ENCODE measurements at places on chromosomes 1 and 21.

DNA sequence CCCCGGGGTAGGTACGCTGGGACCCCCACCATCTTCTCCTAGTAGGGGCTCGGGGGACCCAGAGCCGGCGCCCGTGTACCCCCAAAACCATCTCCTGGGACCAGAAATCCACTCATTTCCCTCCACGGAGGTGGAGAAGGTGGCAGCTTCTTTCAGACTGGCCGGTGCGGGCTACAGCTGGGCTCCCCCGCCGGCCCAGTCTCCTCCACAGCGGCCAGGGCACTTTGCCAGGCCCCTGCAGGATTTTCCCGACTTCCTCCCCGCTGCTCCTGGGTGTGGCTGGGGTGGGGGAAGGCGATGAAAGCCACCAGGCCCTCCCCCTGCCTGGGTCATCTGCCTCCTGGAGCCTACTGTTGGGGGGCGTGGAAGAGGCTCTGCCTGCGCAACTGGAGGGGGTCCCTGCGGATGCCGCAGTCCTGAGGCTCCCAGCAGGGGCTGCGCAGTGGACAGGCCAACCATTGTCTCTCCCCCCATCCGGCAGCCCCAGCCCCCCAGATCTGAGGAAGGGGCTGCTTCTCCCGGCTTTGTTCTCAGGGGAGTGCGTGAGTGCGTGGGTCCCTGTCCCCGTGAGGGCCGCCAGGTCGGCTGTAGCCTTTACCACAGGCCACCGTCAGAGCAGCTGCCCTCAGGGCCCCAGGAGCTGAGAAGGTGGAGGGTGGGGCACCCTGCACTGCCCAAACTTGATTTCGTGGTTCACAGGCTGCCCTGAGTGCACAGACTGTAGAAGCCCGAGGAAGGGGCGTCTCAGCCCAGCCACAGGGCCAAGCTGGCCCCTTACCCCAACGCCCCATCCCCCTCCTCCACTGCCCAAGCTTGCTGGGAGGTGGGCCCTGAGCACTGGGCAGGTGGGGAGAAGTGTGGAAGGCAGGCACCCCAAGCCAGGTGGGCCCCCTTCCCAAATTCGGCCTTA is 1.3 kb downstream of the AGRN start:
- DNase-seq, result no peak

DNA sequence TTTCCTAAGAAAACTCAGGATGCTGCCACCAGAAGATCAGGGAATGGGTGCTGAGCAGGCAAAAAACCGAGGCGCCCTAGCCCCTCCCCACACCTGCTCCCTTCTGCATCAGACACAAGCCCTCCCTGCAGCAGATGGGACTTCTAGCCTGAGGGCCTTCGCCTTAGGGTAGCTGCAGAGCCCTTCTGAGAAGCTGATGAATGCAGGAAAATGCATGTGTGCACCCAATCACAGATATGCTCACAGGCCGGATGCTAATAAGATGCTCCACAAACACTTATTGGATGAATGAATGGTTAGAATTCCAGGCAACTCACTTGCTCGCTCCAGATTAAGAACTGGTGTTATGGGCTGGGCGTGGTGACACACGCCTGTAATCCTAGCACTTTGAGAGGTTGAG is 6.8 kb upstream of the C1orf210 start:
- DNase-seq, result no peak

DNA sequence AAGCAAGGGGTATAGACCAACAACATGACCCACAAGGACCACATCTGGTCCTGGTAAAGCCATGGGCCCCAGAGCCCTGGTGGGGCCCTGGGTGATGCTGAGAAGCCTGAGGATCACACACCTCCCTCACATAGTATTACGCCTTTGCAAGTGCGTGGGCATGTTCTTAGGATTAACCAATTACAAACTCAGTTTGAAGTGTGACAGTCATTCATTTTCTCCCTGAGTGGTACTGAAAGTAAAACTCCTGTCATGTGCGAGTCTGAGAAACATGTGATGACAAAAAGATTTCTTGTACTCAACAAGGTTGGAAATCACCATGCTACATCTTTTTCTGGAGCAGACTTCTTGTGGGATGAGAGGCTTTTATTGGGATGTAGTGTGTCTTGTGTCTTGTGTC is 315.3 kb upstream of the DUSP10 start:
- no peak for DNase-seq

GRCh38 chr1:58287894-58288623 is 258.5 kb downstream of the OMA1 start:
- no peak for DNase-seq

DNA sequence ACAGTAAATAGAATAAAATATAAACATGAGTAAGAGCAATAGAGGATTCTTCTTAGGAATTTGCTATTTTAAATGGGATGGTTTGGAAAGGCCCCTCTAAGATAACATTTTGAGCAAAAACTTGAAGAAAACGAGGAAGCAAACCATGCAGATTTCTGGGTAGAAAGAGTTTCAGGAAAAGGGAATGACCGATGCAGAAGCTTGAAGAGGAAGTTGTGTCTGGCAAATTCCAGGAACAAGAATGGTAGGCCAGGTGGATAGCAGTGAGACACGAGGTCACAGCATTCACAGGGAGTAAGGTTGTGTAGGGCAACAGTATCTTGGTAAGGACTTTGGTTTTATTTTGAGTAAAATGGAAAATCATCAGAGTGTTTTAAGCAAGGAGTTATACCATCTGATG is 108.9 kb downstream of the PEX14 start:
- no peak for DNase-seq

DNA sequence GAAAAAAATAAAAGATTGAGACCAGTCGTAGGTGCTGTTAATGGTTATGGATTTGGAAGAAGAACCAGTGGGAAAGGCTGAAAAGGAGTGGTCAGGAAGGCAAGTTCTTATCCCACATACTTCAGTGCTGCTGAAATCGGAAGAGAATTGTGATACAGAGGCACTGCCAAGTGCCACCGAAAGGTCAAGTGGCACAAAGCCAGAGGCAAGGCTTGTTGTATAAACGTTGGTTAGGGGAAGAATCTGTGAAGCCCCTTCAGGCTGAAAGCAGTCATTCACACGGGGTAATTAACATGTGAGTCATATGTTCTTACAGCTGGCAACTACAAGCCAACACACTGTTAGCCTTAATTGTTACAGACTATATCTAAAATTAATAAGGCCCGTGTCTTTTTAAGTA is 48.8 kb downstream of the ZBTB40 start:
- DNase-seq, result no peak

- no peak for DNase-seq
Measured at GRCh38 chr1:8871965-8872399, 6.5 kb downstream of the ENO1 start.

DNA sequence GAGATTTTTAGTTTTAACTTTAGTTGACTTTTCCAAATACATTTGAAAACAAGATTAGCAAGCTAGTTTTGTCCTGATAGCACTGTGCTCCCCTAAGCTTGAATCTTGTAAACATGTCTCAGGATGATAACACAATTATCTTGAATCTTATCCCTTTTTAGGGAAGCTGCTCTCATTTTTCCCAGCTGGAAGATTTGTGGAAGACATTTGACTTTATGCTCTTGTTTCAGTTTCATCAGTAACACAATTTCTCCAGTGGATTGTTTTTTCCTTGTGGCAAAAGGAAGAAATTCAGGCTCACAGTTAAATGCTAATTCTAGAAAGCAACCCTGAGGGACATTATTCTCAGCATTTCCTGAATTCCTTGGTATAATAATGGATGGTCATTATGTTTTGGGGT is 88.8 kb downstream of the CDC7 start:
- DNase-seq, result no peak

GRCh38 chr1:15702722-15703550 is 18.8 kb downstream of the PLEKHM2 start:
- DNase-seq, result no peak

DNA sequence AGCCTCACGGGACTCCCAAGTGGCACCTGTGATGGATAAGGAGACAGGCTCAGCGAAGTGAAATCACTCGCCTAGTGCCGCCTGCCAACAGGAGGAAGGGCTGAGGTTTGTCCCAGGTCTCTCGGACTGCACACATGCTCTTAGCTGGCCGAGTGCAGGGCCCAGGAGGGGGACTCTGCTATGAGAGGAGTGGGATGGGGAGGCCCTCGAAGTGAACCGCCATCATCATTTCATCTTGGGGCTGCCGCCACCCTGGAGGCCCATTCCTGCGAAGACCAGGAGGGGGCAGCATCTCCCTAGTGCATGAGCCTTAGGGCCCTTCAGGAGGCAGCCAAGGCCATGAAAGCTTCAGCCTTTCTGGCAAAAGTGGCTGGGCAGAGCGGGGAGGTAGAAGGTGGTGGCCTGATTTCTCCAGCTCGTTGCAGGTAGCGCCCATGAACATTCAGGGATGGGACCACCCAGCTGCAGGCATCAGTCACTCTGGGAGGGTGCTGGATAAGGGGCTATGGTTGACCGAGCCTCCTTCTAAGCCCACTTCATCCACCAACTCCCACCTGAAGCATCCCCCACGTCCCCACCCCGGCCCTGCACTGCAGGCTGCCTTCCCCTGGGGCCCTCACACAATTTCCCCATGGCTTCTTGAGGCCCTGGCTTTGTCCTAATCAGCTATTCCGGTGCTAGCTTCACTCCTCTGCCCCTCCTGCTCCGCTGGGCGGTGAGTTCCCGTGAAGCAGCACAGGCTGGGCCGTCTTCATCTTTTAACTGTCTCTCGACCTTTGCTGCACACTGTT is 17.2 kb upstream of the RASSF5 start:
- peak; percentile 41 for DNase-seq

DNA sequence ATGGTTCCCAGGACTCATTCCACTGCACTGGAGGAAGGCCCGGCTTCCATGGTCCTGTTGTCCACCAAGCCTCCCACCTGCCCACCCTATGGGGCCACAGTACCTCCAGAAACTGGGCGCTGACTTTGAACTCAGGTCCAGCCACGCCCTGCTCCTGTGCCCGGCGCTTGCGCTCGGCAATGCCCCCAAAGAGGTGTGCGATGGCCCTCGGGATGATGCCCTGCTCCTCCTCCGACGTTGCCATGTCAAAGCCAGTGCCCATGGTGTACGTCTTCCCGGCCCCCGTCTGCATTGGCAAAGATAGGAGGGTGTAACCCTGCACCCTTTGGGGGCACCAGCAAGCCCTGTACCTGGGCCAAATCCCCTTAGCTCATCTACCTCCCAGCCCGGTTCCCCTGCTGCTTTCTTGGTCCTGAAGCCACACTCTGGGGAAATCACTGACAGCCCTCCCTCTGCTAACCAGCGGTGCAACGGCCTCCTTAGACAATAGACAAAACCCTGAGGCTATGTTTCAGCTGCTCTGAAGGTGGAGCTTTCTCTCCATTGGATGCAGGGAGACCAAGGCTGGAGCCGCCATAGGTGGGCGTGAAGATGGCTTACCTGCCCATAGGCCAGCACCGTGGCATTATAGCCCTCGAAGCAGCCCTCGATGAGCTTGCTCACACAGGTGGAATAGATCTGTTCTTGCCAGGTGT is 14.7 kb downstream of the KIF21B start:
- DNase-seq, result no peak

DNA sequence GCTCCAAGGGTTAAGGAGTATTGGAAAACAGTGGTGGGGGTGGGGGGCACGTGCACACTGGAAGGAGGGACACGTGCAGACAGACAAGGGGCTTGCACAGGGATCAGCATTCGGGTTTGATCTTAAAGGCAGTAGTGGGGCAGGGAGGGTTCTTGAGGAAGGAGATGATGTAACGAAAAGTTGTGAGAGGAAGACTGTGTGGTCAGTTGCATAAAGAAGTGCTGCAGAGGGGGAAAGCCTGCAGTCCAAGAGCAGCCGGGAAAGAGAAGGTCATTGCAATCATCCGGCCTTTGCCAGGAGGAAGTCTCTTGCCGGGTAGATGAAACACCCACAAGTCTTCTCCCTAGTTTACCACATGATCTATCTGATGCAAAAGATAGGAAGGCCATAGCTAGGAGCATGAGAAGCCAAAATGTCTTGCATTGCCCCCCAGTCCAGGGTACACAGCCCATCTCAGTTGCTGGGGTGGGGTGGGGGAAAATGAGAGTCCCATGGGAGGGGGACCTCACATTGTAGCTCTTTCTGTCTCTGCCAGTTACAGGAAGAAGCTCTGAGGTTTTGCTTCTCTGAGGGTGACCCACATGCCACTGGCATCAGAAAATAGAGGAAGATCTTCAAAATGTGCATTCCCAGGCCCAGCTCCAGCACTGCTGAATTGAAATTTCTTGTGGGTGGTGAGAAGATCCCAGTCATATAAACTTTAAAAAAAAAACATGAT is 202.5 kb upstream of the RAB4A start:
- DNase-seq, result no peak

DNA sequence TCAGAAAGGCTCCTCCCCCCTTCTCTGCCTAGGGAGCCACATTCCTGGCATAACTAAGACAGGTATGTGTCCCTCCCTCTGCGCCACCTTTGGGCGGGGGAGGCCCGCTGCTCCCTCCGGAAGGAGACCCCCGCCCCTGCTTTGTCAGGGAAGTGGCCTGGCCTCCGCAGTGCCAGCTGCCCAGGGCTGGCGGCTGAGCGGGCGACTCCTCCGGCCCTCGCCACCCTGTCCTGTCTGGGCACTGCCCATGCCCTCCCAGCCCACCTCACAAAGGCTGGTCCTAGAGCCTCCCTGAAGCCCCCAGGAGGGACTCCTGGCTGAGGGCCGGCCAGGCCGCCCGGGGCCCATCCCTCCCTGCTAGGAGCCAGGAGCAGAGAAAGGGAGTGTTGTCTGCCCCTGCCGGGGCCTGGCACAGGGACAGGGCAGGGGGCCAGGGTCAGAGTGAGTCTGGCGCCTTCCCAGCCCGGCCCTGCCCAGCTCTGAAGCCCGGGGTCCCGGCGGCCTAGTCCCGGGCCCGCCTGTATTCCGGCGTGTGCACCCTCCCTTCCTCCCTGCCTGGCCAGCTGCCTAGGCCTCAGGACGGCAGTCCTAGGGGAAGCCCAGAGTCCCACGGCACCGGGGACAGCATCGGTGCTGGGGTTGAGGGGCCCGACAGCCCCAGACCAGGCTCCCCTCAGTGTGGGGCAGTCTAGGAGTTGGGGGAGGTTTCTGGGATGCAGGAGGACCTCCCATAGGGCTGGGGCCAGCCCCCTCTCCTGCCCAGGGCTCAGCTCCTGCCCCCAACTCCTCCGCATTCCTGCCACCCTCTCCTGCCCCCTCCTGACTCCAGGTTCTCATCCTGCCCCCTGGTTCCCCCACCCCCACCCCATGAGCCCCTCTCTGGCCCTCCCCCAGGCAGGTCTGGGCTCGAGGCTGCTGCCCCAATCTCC is 5.1 kb downstream of the AGRN start:
- DNase-seq, result peak; percentile 38

DNA sequence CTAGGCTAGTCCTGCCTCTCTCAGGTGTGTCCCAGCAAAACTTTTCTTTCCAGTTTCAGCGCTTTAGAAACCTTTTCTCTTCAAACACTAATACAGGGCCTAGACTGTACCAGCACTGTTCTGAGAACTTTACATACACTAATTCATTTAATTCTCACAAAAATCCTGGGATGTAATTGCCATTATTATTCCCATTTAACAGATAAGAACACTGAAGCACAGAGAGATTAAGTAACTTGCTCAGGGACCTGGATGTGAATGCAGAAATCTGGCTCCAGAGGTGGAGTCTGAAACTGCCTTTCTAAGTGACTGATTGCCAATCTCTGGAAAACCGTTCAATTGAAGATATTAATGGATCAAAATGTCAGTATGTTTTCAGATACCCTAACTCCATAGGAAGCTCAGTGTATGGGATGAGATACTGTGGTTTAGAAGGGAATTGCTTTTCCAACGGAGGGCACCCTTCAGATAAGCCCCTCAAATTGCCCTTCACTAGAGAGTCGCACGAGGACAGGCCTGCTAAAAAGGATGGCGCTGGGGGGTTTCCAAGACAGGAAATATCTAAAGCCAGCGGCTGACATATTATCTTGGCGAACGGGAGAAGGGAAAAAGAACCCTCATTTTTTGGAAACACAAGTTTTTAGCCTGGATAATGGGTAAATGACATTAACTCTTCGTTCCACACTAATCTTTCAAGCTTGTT is 698 bp upstream of the UCK2 start:
- DNase-seq, result no peak

Measured in hippocampal formation (tissue), 2 donors.